Stimulated activated CD4-positive, alpha-beta T cell treated with anti-CD3 and anti-CD28 coated beads, Interleukin-15, amount 100 ng/mL, for 24 hours (primary cell): ENCODE measurements at places on chromosomes 5 and 9.

- DNase-seq: no peak
Observed at GRCh38 chr9:113738893-113739604, 137.1 kb upstream of the ZNF618 start.

- DNase-seq: no peak
Observed at GRCh38 chr9:22838266-22838665, 391.6 kb downstream of the DMRTA1 start.

GRCh38 chr9:135734616-135735144 lies 32.7 kb downstream of the KCNT1 start:
- no peak for DNase-seq

DNA sequence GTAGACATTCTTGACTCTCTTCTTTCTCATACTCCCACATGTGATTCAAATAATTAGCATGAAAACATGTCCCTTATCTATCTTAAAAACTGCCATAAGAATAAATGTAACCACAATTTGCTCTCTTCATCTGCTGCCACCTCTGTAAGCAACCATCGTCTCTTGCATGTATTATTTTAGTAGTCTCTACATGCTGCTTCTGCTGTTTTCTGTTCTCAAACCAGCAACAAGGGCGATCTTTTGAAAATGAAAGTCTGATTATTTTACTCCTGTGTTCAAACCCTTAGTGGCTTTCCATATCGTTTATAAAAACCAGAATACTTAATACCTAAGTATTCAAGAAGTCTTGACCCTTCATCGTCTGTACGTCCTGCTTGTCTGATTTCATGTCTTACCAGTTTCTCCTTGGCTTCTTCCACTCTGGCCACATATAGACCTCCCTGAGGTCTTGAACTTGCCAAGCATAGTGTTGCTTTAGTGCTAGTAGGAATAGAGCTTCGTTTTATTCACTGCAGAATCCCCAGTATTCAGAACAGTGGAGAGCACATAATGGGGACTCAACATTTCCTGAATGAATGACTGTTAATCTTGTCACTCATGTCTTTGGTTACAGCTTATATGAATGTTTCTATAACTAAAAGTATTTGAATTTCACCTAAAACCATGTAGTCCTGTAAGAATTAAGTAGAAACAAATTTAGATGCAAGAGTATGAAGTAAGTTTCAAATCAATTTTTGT lies 10.6 kb downstream of the CDC42SE2 start:
- no peak for DNase-seq

DNA sequence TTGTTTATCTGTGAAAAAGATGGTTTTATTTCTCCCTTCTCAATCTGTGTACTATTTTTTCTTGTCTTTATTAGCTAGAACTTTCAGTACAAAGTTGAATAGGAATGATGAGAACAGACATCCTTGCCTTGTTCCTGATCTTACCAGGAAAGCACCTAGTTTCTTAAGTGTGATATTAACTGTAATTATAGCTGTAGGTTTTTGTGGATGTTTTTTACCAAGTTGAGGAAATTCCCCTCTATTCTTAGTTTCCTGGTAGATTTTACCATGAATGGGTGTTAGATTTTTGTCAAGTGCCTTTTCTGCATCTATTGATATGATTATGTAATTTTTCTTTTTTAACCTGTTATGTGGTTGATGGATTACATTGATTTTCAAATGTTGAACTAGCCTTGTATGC lies 68.7 kb downstream of the KCNN2 start:
- DNase-seq: no peak

DNA sequence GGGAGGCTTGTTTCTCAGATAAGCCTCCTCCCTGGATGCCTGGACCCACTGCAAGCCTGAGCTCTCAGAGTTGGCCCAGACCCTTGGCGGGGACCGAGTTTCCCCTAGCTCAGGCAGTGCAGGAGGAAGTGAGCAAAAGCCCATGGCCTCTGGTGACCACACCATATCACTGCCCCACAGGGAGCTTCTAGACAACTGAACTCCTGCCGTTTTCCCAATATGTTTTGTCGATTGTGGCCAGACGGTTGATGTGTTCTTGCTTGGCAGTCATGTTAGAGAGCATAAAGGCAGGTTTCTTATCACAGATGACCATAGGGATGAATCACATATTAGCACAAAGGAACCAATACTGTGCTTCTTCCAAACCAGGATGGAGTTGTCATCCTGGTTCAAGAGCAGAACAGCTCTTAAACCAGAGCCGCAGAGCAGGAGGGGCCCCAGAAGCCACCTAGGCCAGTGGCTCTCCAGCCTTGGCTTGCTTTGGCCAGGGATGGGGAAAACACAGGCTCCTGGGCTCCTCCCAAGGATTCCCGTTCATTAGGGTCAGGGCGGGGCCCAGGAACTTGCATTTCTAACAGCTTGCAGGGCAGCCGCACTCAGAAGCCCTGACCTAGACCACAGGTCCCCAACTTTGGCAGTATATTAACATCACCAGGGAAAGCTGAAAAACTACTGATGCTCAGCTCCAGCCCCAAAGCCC lies 113.1 kb upstream of the TBC1D2 start:
- DNase-seq: no peak

- no peak for DNase-seq
Observed at GRCh38 chr5:168790671-168791250, 211.6 kb upstream of the PANK3 start.

DNA sequence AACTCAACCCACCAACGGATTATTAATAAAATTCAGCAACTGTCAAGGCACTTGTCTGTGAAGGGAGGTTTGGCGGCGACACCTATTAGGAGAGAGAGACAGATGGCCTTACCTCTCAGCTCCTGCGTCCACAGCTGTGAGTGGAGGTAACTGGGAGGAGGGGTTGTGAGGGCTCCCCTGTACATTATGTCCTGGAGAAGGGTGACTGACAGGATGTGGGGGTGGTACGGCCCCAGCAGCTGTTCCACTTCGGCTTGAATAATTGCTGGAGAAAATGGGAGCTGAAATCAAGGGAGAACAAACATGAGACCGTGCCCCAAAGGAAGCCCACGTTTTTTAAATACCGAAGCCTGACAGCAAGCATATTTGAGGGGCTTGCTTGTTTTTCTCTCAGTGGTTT lies 353.5 kb upstream of the RFX3 start:
- DNase-seq: no peak

DNA sequence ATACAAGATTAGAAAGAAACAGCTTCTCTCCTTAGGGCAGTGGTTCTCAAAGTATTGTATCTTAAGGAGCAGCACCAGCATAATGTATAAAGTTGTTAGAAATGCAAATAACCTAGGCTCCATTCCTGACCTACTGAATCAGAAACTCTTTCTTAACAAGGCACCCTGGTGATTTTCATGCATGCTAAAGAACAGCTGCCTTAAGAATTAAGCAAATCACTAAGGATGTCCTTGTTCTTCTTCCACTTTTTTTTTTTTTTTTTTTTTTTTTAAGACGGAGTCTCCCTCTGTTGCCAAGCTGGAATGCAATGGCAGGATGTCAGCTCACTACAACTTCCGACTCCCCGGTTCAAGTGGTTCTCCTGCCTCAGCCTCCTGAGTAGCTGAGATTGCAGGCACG lies 1095.2 kb upstream of the EDIL3 start:
- no peak for DNase-seq

DNA sequence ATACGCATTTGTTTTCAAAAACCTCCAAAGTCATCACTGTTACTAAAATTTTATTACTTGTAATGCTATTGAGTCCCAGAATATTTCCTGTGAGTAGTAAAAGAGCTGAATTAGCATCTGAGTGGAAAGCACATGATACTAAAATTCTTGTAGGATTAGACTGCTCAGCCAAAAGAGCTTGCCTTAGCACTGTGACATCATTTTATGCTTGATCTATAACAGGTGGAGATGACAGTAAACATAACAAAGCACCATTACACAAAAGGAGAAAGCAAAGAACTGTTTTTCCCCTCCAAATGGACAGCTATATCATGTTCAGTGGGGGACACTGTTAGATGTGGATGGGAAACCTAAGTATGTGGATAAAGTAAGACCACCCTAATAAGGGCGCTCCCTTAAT lies 5.8 kb upstream of the JAK2 start:
- no peak for DNase-seq

GRCh38 chr5:30802961-30803705 lies 390.4 kb upstream of the CDH6 start:
- DNase-seq: no peak

GRCh38 chr5:145682197-145682899 lies 152.8 kb downstream of the PRELID2 start:
- DNase-seq: no peak

GRCh38 chr5:27434335-27434734 lies 395.9 kb upstream of the CDH9 start:
- no peak for DNase-seq

GRCh38 chr5:55507574-55507973 lies 27.2 kb downstream of the PLPP1 start:
- DNase-seq: no peak

DNA sequence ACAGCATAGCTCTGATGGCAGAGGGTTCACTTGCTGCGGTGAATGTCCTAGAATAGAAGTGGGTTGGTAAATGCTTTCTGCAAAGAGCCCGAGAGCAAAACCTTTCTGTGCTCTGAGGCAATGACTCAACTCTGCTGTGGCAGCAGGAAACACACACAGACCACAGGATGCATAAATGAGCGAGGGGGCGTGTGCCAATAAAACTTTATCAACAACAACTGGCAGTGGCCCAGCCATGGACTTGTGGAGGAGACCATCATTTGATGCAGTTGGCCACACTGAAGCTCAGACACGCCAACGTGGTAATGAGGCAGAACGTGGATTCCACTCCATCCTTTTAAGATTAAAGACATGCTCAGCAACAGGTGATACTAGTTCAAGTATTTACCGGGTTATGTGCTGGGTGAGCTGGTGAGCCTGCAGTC lies 6.8 kb downstream of the MRPL36 start:
- DNase-seq: peak; percentile 82

DNA sequence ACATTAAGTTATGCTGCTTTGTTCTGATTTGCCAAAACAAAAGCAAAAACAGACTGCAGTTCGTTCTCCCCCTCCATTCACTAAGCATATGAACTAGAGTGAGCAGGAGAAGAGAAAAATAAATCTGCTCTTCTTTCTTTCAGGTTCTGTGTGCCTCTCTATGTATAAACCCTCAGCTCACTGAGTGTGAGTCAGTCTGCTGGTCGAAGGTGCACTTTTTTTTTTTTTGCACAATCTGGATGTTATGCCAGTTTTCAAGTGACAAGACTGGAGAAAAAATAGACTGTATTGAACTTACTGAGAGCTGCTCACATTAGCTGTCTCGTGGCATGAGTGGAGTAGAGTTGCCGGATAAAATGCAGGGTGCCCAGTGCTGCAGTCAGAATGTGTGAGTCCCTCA lies 244.6 kb upstream of the ATP10B start:
- DNase-seq: no peak

- no peak for DNase-seq
Observed at GRCh38 chr5:2039180-2039531, 156.4 kb upstream of the IRX4 start.

GRCh38 chr9:77997611-77998284 lies 33.9 kb downstream of the GNAQ start:
- DNase-seq: no peak

DNA sequence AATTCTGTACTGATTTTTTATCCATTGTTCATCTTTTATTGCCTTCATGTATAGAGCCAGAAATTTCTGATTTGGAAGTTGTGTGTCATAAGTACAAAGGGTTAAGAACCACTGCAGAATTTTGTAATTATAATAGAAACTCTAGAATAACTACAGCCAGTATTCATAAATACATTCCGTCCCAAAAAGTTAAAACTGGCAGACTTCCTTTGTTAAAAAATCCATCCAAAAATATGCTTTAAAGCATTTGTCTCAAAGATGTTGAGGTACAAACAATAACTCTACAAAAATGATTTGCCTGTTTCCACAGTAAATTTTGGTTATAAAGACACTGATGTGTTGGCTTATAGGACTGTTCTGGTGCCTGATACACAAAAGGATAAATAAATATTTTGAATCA lies 436.6 kb downstream of the DTWD2 start:
- DNase-seq: no peak

GRCh38 chr5:53261245-53261644 lies 151.7 kb upstream of the MOCS2 start:
- no peak for DNase-seq

DNA sequence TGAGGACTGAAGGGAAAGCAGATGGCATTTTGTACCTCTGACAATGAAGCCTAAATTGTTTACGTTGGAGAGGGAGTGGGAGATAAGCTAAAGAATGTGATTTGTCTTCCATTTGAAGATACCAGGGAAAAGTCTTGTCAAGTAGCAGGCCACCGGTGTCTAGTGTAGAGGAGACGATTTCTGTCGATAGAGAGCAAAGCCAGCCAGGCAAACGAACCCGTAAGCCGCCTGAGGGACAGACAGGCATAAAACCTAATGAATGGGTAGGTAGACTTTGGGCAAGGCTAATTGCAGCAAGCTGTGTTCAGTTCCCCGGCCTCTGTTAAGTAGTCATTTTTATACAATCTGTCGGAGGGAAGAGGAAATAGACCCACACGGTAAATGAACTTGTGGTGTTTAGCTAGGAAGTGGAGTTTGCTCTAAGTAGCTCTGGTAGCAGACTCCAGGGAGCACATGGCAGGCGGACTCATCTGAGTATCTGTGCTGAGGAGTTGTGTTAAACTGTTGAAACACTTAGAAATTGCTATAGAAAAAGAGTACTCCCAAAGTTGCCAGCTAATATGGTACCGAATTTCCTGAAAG lies 28.8 kb downstream of the SMARCA2 start:
- no peak for DNase-seq

DNA sequence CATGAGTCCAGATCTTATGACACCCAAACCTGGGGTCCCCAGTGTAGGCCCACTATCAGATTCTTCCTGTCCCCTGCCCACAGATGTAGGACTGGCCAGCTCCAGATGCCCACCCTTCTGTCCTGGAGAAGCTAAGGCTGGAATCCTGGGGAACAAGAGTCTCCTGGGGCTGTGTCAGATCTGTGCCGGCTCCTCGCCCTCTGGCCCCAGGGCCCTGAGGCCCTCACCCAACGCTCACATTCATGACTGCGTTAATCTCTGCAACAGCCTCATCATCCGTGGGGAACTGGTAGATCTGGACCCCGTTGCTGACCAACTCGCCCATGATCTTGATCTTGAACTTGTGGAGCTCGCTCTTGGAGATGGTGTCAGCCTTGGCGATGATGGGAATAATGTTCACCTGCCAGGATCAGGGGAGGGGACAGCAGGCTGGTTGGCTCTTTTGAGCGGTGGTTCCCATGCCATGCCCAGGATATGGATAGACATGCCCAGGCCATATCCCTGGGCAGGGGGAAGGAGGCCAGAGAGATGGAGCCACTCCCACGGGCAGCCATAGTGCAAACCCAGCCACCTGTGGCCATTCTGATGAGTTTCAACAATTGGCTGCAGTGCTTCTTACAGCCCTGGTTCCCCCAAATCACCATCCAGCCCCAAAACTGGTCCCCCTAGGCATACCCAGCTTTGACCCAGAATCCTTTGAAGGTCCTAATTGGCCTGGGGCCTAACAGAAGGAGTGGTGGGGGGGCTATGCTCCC lies 14.6 kb downstream of the SEPTIN8 start:
- no peak for DNase-seq

DNA sequence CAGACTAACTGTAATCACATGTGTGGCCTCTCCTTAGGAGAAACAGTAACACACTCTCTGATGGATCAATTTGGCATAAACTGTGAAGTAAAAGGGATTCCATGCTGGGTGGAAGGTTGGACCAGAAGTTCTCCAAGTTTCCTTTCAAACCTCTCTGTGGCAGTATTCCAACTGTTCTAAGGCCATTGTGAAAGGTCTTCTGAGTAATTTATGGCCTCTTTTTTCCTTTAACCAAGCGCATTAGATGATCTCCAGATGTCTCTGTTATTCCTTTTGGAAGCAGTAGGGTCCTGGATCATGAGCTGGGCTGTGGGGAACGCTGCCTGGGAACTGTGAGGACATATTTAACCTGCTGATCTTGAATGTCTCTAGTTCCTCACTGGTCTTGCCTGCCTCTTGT lies 80.6 kb upstream of the IL6ST start:
- no peak for DNase-seq

GRCh38 chr5:97119007-97119390 lies 23.4 kb downstream of the LIX1 start:
- no peak for DNase-seq
